MV-4-11 (cell line): ENCODE measurements at places on chromosomes 7 and 10.

DNA sequence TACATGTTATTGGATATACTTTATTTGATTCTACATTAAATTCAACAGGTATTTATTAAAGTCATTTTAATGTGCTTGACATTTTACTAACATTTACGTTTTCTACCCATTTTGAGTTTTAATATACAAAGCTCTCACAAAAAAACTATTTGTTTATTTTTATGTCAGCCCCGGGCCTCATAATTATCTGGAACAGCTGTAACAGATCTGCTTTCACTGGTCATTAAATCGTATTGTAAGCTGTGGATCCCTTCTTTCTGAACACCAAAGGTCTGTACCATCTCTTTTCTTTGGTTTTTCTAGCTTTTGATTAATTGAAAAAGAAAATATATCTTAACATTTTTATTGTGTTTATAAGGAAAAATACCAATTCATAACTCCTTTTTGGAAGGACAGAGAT lies 73.5 kb downstream of the SEMA3E start:
- DNase-seq: no peak

DNA sequence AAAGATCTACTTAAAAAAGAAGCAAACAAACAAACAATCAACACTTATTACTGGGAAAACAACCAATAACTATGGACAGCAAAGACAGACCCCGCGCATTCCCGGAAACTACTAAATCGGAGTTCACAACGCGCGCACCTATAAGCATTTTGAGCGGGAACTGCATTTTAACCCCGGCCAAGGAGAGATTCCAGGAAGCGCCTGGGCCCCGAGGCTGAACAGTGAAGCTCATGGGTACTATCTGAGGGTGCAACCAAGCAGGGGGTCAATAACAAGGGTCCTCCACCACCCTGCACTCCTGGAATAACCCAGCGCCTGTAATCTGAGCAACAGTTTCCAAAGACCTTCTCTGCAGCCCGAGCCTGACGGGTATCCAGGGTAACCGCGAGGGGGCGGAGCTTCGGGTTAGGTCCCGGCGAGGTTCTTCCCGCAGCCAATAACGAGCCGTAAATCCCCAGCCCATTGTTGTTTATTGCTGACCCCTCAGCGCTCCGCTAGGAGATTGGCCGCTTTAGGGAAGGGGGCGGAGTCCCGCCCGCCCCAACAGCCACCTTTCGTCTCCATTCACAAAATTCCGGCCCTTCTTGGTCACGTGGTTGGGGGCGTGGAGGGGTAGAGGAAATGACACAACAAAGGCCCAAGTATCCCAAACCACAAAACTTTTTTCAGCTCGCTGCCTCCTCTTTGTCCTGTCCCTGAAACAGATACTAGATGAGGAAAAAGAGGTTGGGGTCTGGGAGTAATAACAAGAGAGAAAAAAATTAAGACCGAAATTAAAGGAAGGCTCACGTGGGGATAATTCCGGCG lies 1.7 kb upstream of the ETV1 start:
- DNase-seq: peak; percentile 98

GRCh38 chr7:35623381-35623780 lies 71.6 kb downstream of the HERPUD2 start:
- DNase-seq: no peak

- peak; percentile 71 for DNase-seq
These were observed 46.9 kb upstream of the STK17A start for GRCh38 chr7:43535810-43536585.

GRCh38 chr10:28087661-28088351 lies 88.9 kb upstream of the ODAD2 start:
- peak; percentile 85 for DNase-seq

DNA sequence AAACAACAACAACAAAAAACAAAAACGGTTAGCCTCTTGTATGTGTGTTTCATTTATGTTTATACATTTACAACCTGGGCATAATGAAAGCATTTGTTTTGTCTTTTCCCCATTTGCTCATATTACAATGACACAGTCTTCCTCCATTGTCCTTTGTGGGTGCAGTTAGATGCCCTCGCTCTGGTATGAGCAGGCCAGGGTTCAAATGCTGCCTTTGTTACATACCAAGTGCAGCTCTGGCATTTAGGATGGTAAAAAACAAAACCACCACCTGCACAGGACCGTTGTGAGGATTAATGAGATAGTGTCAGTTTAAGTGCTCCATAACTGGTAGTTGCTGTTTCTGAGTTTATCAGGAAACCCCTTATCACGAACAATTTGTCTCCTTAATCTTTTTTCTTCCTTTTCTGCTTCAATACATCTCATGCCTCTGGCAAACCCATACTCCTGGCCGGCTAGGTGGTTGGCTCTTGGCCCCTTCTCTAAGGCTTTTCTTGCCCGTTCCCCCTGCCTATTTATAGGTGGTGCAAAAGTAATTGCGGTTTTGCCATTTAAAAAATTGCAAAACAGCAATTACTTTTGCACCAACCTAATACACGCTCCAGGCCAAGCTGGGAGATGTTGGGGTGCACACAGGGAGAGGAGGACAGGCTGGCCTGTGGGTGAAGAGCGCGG lies 18.6 kb upstream of the TMEM225B start:
- DNase-seq: no peak

GRCh38 chr7:111041577-111041976 lies 49.4 kb upstream of the LRRN3 start:
- no peak for DNase-seq
